ENCODE measurements at places on chromosomes 5 and 9. TPM values are rescaled to one million over a fixed set of nuclear protein-coding genes. Genes with fewer than 3 reads are reported as not detected.
A peak's percentile ranks its signal among the peaks of the same experiment; 100 is the strongest.

The KIF4B gene
- total RNA-seq = not detected

The CFAP90 gene
- not detected for total RNA-seq

The HAND1 gene
- total RNA-seq = not detected

The ENTREP1 gene
- total RNA-seq = 7.6 TPM

The C9orf50 gene
- total RNA-seq = not detected

The SPATA31D4 gene
- total RNA-seq = not detected

The SPINK7 gene
- not detected for total RNA-seq

The HTR4 gene
- 0.92 TPM for total RNA-seq

The OR13J1 gene
- total RNA-seq = not detected

The SCAI gene
- total RNA-seq = 1.2 TPM

- no peak for DNase-seq
- no peak overlapping the region for H3K27ac ChIP-seq
- H3K4me1 ChIP-seq = no peaks in the 10 kb centered on the region
- no peak overlapping the region for H3K4me3 ChIP-seq
- H3K27me3 ChIP-seq = no peaks in the 10 kb centered on the region
Measured at GRCh38 chr5:108541836-108542235, 159.9 kb upstream of the FBXL17 start.

DNA sequence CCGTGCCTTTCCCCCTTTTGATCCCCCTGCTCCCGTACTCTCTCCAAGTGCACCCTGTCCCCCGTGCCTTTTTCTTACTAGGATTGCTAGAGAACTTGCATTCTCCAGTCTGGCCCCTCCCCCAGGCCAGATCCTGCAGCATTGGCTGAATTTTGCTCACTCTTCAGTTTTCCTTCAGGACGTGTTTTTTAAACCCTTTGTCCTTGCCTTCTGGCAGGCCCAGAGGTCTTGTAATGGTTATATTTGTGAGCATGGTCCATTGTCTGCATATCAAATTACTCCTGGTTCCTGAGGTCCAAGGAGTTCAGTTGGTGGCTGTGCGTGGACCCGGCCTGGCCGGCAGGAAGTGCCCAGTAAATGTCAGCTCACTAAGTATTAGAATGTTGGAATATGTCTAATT, 606 bp downstream of the TBC1D13 start:
- H3K27me3 ChIP-seq = no peaks in the 10 kb centered on the region
- peak overlapping the region; percentile 98 for H3K4me3 ChIP-seq
- peaks cover 33% of the 10 kb centered on the region for H3K36me3 ChIP-seq
- H3K27ac ChIP-seq = peak overlapping the region; percentile 88
- no peak for DNase-seq
- peaks cover 26% of the 10 kb centered on the region for H3K4me1 ChIP-seq

- no peak for DNase-seq
- no peaks in the 10 kb centered on the region for H3K4me1 ChIP-seq
- no peaks in the 10 kb centered on the region for H3K36me3 ChIP-seq
- H3K4me3 ChIP-seq = no peak overlapping the region
- no peaks in the 10 kb centered on the region for H3K27me3 ChIP-seq
- no peak overlapping the region for H3K27ac ChIP-seq
Measured at GRCh38 chr5:163352531-163352930, 84.9 kb upstream of the CCNG1 start.

GRCh38 chr5:127229185-127229889, 61.3 kb upstream of the MEGF10 start:
- no peaks in the 10 kb centered on the region for H3K36me3 ChIP-seq
- H3K27ac ChIP-seq = peak overlapping the region; percentile 79
- H3K4me3 ChIP-seq = peak overlapping the region; percentile 59
- no peaks in the 10 kb centered on the region for H3K27me3 ChIP-seq

GRCh38 chr5:81893961-81894360, 77.9 kb upstream of the ATG10 start:
- H3K27ac ChIP-seq = no peak overlapping the region
- DNase-seq = no peak
- H3K27me3 ChIP-seq = no peaks in the 10 kb centered on the region
- no peaks in the 10 kb centered on the region for H3K36me3 ChIP-seq

GRCh38 chr5:158876263-158876942, 223.3 kb downstream of the EBF1 start:
- H3K27ac ChIP-seq = no peak overlapping the region
- H3K4me3 ChIP-seq = no peak overlapping the region
- DNase-seq = no peak
- no peaks in the 10 kb centered on the region for H3K4me1 ChIP-seq
- no peaks in the 10 kb centered on the region for H3K36me3 ChIP-seq

GRCh38 chr5:142495531-142495930, 170.7 kb upstream of the SPRY4 start:
- H3K4me1 ChIP-seq = no peaks in the 10 kb centered on the region
- H3K36me3 ChIP-seq = no peaks in the 10 kb centered on the region
- no peak overlapping the region for H3K27ac ChIP-seq
- no peaks in the 10 kb centered on the region for H3K27me3 ChIP-seq

- no peaks in the 10 kb centered on the region for H3K27me3 ChIP-seq
- H3K4me3 ChIP-seq = no peak overlapping the region
- DNase-seq = no peak
- H3K36me3 ChIP-seq = peaks cover 75% of the 10 kb centered on the region
- H3K27ac ChIP-seq = no peak overlapping the region
Measured at GRCh38 chr9:120569556-120569955, 10.4 kb downstream of the CDK5RAP2 start.

DNA sequence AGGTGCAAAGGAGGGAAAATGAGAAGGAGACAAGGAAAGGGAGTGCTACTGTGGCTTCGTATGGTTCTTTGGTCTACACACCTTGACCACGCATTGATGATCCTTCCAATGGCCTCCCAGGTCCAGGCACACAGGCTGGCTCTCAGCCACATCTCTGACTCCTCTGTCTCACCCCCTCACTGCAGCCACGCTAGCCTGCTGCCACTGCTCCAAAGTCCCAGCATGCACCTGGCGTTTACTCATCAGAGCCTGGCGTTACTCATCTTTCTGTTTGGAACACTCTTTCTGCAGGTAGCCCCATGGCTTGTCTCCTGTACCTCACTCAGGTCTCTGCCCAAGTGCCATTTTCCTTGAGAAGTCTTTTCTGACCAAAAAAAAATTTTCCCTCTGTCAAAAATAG, 195.5 kb downstream of the SNCAIP start:
- no peaks in the 10 kb centered on the region for H3K27me3 ChIP-seq
- H3K36me3 ChIP-seq = no peaks in the 10 kb centered on the region
- H3K27ac ChIP-seq = no peak overlapping the region
- no peak for DNase-seq
- no peak overlapping the region for H3K4me3 ChIP-seq

- no peak overlapping the region for H3K27ac ChIP-seq
- H3K4me3 ChIP-seq = no peak overlapping the region
- no peak for DNase-seq
- no peaks in the 10 kb centered on the region for H3K36me3 ChIP-seq
Measured at GRCh38 chr5:132802044-132802684, 10.9 kb upstream of the SOWAHA start.

DNA sequence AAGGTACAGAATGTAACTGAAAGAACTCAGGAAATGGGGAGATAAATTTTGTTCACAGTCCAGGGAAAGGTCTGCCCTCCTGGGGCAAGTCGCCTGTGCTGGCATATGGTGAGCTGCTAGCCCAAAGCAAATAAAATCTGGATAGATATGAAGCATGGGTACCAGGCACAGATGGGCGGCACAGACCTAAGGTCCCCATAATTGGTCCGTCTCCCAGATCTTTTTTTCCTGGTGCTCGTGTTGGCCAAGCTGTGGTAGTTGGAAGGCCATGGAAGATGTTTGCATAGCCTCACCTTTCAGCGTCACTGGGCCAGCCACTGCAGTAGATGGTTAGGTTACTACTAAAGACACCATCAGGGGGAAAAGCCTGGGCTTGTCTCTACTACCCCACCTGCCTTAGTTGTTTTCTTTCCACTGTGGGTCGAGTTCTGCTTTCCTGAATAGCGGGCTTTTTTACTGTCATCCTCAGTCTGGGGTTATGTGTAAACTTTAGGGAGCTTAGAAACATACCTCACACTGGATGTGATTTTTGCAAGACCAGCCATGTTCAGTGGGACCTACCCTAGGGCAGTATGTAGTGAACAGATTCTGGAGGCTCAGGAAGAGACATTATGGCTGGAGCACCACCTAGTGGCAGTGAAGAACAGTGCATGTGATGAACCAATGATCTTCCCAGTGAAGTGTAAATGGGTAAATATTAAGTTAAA, 24.2 kb upstream of the GLRX start:
- H3K4me3 ChIP-seq = no peak overlapping the region
- H3K4me1 ChIP-seq = peaks cover 22% of the 10 kb centered on the region
- DNase-seq = peak; percentile 91
- H3K27ac ChIP-seq = peak overlapping the region; percentile 92
- H3K36me3 ChIP-seq = no peaks in the 10 kb centered on the region
- no peaks in the 10 kb centered on the region for H3K27me3 ChIP-seq

GRCh38 chr5:110757118-110757729, 18.4 kb downstream of the SLC25A46 start:
- no peaks in the 10 kb centered on the region for H3K4me1 ChIP-seq
- peaks cover 67% of the 10 kb centered on the region for H3K36me3 ChIP-seq
- H3K27me3 ChIP-seq = no peaks in the 10 kb centered on the region
- H3K27ac ChIP-seq = no peak overlapping the region
- H3K4me3 ChIP-seq = no peak overlapping the region

- no peaks in the 10 kb centered on the region for H3K4me1 ChIP-seq
- no peak for DNase-seq
- H3K27ac ChIP-seq = no peak overlapping the region
- no peaks in the 10 kb centered on the region for H3K36me3 ChIP-seq
Measured at GRCh38 chr5:176778921-176779465, 31.4 kb upstream of the UNC5A start.

GRCh38 chr5:113223831-113224604, 210.8 kb downstream of the TSSK1B start:
- no peak overlapping the region for H3K4me3 ChIP-seq
- no peaks in the 10 kb centered on the region for H3K27me3 ChIP-seq
- no peak for DNase-seq

GRCh38 chr5:979100-979817, 29.3 kb upstream of the NKD2 start:
- no peak overlapping the region for H3K4me3 ChIP-seq
- no peak for DNase-seq
- H3K36me3 ChIP-seq = no peaks in the 10 kb centered on the region
- H3K4me1 ChIP-seq = no peaks in the 10 kb centered on the region

DNA sequence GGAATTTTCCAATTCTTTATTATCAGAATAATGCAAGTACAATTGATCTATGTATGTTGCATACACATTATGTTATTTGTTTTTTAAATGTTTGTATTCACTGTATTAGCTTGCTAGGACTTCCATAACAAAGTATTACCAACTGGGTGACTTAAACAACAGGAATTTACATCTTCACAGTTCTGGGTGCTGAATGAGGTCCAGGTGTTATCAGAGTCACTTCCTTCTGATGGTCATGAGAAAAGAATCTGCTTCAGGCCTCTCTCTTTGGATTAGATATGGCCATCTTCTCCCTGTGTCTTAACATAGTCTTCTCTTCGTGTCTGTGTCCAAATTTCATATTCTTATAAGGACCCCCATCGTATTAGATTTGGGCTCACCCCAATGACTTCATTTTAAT, 229.1 kb upstream of the TRPC7 start:
- no peaks in the 10 kb centered on the region for H3K27me3 ChIP-seq
- no peak for DNase-seq
- no peak overlapping the region for H3K4me3 ChIP-seq
- H3K27ac ChIP-seq = no peak overlapping the region

DNA sequence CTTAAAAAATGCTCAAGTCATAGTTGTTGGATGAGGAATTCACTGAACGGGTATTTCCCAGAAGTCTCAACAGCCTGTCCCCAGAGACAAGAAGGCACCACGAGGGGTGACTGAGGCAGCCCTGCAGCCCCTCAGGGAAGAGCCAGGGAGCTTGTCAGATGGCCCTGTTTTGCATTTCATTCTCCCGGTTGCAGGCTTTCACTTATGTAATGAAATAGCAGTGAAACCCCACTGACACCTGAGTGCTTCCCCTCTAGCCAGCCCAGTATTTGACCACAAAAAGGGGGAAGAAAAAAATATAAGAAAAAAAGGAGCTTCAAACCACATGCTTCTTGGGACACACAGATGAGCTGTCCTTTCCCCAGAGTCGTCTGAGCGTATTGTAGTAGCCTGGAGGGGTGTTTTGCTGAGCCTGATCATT, 75.3 kb upstream of the IL12B start:
- H3K27me3 ChIP-seq = peaks cover 11% of the 10 kb centered on the region
- no peak overlapping the region for H3K27ac ChIP-seq
- DNase-seq = no peak
- H3K36me3 ChIP-seq = no peaks in the 10 kb centered on the region

GRCh38 chr9:110967196-110967595, 71.1 kb downstream of the LPAR1 start:
- no peaks in the 10 kb centered on the region for H3K4me1 ChIP-seq
- no peaks in the 10 kb centered on the region for H3K27me3 ChIP-seq
- H3K4me3 ChIP-seq = no peak overlapping the region
- no peak for DNase-seq
- H3K36me3 ChIP-seq = no peaks in the 10 kb centered on the region

- H3K36me3 ChIP-seq = no peaks in the 10 kb centered on the region
- H3K4me1 ChIP-seq = peaks cover 30% of the 10 kb centered on the region
- no peak overlapping the region for H3K4me3 ChIP-seq
- no peak overlapping the region for H3K27ac ChIP-seq
Measured at GRCh38 chr9:87543251-87543650, 45.6 kb downstream of the DAPK1 start.

DNA sequence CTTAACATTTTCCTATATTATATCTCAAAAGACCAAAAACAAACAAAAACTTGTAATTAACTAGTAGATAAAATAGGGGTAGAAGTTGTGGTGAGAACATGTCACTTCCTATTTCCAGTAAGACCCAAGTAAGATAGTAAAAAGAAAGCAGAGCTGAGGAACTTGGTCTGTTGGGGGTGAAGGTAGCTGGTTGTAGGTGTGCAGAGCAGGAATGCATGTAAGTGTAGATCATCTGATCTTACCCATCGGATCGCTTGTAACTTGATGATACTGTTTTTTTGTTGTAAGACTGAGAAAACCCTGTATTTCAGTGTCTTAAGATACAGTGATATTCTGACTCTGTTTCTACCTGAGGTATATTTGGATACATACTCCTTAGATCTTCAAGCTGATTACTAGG, 5.7 kb downstream of the SRP19 start:
- DNase-seq = no peak
- peaks cover 20% of the 10 kb centered on the region for H3K4me1 ChIP-seq
- peaks cover 27% of the 10 kb centered on the region for H3K36me3 ChIP-seq
- no peak overlapping the region for H3K4me3 ChIP-seq
- no peaks in the 10 kb centered on the region for H3K27me3 ChIP-seq

- DNase-seq = peak; percentile 77
- H3K36me3 ChIP-seq = no peaks in the 10 kb centered on the region
- peak overlapping the region; percentile 62 for H3K27ac ChIP-seq
- no peaks in the 10 kb centered on the region for H3K27me3 ChIP-seq
- peaks cover 11% of the 10 kb centered on the region for H3K4me1 ChIP-seq
Measured at GRCh38 chr5:91189480-91190313, 193.4 kb downstream of the ARRDC3 start.

- H3K4me3 ChIP-seq = no peak overlapping the region
- H3K36me3 ChIP-seq = peaks cover 96% of the 10 kb centered on the region
- H3K27me3 ChIP-seq = no peaks in the 10 kb centered on the region
- DNase-seq = no peak
- no peak overlapping the region for H3K27ac ChIP-seq
Measured at GRCh38 chr5:142141463-142141862, 32.9 kb downstream of the NDFIP1 start.
